ENCODE measurements at places on chromosomes 4 and X.

DNA sequence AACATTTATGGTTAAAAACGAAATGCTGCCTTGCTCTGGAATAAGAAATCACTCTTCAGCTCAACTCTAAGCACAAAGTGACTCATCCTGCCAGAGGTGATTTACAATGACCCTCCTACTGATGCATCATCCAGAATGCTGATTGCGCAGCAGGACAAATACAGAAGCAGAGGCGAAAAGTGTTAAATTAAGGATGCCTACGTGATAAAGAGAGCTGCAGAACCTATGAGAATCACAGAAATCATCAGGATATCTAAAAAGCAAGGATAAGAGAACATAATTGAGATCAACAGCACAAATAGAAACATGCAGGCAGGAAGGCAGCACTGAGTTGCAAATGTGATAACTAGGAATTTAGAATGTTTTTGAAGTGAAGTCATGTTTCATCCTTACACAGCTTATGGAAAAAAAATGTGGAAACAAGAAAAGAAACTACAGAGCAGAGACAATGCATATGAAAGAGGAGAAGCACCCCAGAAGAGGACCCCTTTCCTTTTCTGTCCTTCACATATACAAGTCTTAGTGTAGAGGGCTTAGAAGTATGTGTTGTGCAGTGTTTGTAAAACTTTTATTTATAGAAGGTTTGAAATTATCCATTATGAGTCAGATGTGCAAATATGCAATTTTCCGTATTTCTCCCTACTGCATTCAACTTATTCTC lies 188.4 kb downstream of the SLC7A11 start:
- DNase-seq: peak; percentile 87

DNA sequence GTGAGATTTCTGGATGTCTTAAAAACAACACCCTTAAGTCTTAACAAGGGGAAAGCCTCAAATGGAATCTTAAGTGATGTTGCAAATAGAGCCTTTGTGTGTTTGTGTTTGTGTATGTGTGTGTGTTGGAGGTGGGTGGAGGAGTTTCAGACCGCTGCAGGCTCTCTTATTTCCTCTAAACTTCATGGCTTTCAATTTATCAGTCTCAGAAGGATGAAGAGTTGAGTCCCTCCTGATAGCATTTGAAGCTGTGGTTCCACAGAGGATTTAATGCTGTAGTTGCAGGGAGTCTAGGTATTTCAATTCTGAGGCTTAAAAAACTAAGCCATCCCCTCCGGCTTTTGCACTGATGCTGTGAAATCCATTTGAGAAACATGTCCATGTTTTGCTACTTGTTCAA lies 4.3 kb upstream of the AGA start:
- DNase-seq: no peak

GRCh38 chr4:186205156-186205555 lies 13.8 kb downstream of the CYP4V2 start:
- DNase-seq: no peak

DNA sequence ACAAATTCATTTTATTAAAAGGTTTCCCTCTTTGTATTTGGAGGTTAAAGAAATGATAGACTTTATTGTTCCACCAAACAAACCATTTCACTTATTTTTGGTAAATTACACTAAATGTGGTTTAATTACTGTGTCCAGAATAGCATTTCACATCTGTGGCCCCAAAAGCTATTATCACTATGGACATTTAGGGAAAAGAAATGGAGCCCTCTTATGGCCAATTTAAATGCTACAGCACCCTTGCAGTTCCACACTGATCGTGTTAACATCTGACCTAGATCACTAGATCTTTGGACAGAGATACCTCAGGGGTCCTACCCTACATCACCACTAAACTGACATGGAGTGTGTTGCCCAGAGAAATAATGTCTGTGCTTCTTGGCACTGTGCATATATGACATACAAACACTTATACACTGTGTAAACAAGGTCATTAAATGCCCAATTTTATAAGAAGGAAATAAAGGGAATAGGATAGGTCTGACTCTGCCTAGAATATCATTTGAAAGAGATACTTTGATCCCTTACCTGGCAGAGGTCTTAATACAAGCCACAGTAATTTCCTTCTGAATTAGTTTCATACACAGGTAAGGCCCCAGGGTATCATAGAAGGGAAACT lies 163.9 kb downstream of the KDR start:
- peak; percentile 62 for DNase-seq

DNA sequence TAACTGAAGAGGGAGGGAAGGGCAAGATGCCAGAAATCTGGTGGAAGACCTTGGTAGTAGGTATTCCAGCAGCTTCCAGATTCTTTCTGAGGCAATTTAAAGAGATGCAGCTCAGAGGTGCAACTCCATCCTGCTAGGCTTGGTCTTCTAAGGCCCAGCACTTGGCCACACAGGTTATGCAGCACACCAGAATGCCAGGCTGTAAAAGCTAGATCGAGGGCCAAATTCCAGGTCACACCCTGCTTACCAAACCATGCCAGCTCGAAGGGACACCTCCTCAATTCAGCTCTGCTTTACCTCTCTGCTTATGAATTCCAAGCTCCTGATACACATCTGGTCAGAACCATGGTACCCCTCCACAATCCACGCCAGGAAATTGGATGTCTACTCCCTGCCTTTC lies 19.8 kb upstream of the ATXN3L start:
- no peak for DNase-seq

All from fibroblast of skin of back (primary cell).